ENCODE measurements at places on chromosomes 5 and 9.
A peak's percentile ranks its signal among the peaks of the same experiment; 100 is the strongest.

DNA sequence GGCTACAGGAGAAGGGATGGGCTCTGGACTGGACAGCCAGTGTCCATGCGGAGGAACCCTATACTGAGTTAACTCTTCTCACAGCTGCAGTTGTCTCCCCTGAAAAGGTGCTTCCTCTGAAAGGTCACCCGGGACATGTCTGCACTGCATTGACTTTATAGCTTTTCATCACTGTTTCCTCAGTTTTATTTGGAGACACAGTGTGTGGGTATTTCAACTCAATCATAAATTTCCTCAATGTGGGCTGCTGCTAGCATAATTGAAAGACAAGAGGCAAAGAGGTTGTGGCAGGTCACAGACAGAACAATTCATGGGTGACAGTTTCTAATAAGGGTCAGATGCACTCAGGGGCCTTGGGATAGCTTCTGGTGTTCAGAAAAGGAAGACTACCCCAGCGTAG is 336.8 kb downstream of the KDM4C start:
- DNase-seq = no peak

GRCh38 chr9:99851500-99851822 is 29.8 kb downstream of the NR4A3 start:
- DNase-seq = peak; percentile 11

DNA sequence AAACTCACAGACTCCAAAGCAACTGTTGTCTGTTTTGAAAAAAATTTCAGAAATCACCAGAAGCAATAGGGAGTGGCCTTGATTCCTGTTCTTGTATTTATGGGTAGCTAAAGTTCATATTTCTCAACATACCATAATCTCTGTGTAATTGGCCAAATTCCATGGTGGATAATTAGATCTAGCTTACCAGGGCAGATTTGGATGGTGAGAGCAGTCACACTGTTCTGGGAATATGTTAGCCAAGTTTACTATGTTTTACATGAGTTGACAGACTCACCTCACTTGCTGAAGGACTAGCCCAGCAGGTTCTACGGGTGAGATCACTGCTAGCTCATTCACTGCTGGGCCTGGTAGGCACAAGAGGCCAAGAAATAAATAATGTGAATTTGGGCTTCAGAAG is 32.7 kb upstream of the CDKN2B start:
- no peak for DNase-seq

DNA sequence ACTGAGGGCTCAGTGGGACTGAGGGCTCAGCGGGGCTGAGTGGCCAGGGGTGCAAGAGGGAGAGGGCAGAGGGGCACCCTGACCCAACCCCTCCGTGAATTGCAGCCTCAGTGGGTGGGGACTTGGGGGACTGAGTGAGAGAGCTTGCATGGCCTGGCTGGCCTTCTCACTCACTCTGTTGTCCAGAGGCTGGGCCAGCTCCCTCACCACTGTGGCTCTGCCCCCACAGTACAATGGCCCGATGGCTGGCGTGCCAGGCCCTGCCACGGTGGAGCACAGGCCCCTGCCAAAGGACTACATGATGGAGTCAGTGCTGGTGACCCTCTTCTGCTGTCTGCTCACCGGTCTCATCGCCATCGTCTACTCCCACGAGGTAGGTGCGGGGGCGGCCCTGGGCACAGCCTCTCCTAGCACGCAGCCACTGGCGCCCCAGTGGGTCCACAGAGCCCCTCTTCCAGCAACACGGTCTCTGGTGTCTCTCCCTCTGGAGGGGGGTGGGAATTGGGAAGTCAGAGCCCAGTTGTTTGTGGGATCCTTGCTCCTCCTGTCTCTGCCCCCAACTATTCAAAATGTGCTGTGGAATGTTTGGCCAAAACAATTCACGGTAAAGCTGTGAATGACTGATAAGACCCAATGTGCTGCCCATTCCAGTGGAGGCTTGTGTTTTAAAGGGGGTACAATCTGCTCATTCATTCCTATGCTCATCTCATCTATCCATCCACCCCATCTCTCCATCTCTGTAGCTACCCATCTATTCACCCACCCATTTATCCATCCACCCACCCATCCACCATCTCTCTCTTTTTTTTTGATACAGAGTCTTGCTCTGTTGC is 10.7 kb downstream of the PRRT1B start:
- DNase-seq = no peak

GRCh38 chr9:72772661-72773060 is 180.2 kb downstream of the ALDH1A1 start:
- no peak for DNase-seq

DNA sequence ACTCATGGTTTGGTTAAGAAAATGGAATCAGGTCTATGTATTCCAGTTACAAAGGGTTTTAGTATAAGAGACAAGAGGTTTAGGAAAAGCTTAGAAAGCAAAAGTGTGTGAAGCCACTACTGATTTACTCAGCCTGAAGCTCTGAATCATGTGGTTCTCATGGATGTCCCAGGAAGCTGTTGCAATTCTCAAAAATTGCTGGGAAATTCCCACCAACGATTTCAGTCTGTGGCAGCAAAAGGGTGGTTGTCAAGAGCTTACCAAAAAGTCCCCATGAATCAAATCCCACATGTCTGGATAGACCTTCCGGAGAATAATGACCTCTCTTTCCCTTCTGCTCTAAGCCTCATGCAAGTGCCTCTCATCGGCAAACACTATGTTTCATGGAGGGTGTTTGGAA is 929.9 kb downstream of the TLE4 start:
- DNase-seq = no peak

- DNase-seq = no peak
Observed at GRCh38 chr9:92950359-92950955, 3.1 kb downstream of the FGD3 start.

DNA sequence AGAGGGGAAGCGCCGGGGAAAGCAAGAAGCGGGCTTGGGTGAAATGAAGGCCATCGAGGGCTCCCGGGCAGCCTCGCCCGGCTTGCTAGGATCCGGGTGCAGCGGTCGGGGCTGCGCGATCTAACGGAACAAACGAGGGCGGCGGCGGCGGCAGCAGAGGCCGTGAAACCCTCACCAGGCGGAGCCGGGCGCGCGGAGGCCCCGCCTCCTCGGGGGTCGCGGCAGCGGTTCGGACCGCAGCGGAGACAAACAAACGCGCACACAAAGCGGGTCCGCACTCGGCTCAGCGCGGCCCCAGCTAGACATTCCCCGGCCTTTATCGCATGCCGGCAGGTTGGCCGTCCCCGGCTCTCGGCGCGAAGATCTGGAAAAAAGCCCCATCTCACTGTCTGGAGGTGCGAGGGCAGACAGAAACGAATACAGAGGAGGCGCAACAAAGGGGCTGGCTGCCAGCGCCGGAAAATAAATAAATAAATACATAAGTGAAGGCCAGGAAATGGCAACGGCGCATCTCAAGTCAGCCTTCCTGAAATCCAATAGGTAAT is 10.5 kb upstream of the TRIM36 start:
- DNase-seq = no peak

DNA sequence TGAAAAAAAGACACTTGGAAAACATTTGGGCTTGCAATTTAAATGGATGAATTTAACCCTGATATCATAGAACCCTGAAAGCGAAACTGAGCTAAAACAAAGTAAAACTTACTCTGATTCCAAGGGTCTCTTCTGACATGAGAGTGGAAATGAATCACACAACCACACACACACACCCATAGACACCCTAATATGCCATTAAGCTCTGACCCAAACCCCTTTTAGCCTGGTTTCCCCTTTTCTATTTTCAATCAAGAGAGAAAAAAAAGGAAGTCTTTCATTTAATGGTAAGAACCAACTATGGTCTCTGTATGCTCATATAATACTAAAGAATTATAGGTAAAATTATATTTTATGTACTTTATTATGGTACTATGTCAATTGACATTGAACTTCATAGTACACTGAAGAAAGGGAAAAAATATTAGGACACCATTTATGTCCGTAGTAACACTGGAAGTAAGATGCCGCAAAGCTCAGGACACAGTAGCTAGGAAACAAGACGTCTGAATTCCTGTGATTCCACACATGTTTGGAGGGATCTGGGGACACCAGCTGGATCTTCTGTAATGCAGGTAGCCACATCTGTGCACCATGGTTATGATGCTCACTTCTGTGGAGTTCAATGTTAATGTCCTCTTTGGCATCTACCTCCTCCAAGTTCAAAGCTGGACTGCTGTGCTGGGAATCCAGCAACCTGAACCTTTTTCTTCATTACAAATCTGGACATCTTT is 95.8 kb downstream of the PCSK1 start:
- DNase-seq = no peak

GRCh38 chr5:58025809-58026208 is 434.1 kb downstream of the PLK2 start:
- no peak for DNase-seq

- no peak for DNase-seq
Observed at GRCh38 chr5:158570502-158570901, 529.2 kb downstream of the EBF1 start.

GRCh38 chr9:95217936-95218335 is 99.6 kb downstream of the FANCC start:
- no peak for DNase-seq

- DNase-seq = no peak
Observed at GRCh38 chr9:116686135-116686534, 970 bp upstream of the TRIM32 start.

DNA sequence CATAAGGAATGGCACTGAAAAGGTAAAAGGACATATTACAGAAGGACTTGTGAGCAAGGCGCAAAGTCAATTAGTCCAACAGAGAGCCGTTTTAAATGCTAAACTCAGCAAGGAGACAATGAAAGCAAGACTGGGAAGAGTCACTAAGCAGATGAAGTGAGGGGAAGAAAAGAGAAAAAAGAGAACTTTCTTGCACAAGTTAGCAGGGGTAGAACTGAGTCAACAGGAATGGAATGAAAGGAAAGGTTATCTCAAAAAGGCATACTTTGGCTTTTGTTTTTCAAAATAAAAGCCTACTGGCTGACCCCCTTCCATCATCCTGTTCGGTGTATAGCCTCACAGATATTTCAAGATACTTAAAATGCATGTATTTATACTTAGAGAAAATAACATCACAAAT is 75.0 kb downstream of the NR6A1 start:
- DNase-seq = no peak

DNA sequence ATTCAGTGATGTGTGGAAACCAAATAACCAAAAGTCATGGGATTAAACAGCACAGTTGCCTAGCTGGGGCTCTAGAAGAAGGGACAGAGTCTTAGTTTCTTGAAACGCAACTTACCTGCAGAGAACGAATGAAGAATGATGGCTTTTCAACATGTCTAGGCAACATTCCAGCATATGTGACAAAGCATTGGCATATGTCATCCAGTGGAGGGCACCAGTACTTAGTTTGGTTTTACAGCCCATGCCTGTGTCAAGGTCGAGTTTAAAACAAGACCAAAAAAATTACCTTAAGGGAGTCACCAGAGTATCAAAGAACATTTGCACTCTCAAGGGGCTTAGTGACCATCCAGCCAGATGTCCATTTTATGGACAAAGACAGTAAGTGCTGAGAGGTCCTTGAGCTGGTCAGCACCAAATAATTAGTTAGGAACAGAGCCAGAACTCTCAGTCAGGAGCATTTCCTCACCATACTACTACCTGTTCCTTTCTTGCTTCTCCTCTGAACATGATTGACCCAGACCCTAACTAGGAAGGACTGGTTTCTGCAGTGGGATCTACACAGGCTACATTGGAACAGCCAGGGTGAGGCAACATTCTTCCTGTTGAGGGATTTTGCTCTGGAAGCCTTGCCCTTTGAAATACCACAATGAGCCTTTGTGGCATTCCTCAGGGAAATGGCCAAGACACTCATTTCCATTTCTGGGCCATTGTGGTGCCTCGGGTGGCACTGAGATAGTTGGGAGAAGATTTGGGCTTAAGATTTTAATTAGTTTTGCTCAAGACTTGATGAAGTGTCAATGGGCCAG is 75.4 kb upstream of the ANKH start:
- peak; percentile 17 for DNase-seq

DNA sequence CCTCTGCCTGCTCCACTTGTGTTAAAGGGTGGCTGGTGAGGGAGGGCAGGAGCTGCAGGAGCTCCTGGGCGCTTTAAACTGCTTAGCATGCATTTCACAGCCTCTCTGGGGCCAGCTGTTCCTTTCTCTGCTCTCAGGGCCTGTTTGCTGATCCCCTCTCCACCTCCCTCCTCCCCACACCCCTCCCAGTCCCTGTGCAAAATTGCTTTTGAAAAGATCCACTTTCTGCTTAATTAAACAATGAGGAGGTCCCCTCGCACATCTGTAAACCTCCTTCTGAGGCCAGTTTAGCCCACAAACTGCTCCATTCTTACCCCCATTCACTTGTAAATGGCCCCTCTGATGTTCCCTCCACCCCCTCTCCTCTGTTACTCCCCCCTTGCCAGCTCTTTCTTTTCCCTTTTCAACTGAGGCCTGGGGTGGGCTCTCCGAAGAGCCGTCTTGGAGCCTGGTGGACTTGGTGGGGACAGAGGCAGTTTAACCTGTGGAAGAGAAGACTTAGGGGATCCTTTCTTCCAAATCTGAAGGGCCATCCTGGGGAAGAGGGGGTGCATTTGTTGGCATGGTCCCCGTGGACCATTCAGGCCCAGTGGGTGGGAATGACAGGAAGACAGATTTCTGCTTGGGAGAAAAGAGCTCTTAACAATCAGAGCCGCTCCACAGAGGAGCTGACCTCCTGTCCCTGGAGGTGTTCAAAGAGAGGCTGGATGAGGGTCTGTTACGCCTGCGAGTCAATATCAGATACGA is 12.0 kb downstream of the URM1 start:
- no peak for DNase-seq

DNA sequence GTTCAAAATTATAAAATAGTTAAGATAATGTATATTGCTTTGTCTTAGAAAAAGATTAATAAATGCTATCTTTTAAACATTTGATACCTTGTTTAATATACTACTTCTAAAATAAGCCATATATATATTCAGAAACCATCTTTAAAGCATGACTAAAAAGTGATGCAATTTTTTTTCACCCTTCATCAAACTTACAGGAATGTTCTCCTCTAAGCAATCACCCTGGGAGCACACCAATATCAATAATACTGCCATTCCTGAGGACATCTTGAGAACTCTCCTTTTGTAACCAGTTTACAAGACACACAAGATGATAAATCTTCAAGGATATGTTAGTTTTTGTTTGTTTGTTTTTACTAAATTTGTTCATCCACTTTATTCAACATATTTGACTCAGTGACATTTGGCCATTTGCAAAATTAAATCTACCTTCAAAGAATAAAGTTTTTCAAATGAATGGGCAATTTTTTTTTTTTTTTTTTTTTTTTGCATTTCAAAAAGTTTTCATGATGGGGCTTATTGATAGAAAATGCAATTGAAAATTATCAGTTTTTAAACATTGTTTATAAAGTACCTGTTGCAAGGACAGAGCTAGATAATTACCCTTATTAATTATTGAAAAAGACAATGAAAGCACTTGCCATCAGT is 17.2 kb downstream of the FOXD1 start:
- DNase-seq = no peak

- no peak for DNase-seq
Observed at GRCh38 chr5:36683821-36684434, 77.5 kb downstream of the SLC1A3 start.

- DNase-seq = no peak
Observed at GRCh38 chr5:134053314-134053839, 48.6 kb upstream of the VDAC1 start.

GRCh38 chr9:93456504-93456903 is 3.1 kb upstream of the FAM120AOS start:
- no peak for DNase-seq

All from activated T-cell treated with anti-CD3 and anti-CD28 coated beads for 4 hours (primary cell).